ENCODE measurements at places on chromosomes 3 and 15.

DNA sequence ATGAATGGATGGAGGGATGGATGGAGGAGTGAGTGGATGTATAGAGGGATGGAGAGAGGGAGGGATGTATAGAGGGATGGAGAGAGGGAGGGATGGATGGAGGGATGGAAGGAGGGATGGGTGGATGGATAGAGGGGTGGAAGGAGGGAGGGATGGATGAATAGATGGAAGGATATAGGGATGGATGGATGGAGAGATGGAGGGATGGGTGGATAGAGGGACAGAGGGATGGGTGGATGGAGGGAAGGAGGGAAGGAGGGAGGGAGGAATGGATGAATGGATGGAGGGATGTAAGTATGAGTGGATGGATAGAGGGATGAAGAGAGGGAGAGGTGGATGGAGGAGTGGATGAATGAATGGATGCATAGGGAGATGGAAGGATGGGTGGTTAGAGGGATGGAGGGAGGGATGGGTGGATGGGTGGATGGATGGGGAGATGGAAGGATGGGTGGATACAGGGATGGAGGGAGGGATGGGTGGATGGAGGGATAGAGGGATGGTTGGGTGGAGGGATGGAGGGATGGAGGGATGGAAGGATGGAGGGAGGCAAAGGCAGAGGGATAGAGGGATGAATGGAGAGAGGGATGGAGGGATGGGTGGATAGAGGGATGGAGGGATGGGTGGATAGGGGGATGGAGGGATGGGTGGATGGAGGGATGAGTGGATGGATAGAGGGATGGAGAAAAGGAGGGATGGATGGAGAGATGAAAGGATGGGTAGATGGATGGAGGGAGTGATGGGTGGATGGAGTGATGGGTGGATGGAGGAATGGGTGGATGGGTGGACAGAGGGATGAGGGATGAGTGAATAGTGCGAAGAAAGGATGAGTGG is 313.8 kb downstream of the UACA start:
- DNase-seq: no peak

DNA sequence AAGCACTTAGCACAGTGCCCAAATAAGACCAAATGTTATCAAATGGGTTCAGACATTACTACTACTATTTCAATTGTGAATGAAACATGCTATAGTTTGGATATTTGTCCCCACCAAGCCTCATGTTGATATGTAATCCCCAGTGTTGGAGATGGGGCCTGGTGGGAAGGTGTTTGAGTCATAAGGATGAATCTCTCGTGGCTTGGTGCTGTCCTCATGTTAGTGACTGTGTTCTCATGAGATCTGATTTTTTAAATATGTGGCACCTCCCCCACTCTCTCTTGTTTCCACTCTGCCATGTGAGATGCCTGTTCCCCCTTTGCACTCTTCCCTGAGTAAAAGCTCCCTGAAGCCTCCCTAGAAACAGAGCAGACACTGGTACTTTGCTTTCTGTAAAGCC is 148.7 kb upstream of the TGFBR2 start:
- DNase-seq: no peak

DNA sequence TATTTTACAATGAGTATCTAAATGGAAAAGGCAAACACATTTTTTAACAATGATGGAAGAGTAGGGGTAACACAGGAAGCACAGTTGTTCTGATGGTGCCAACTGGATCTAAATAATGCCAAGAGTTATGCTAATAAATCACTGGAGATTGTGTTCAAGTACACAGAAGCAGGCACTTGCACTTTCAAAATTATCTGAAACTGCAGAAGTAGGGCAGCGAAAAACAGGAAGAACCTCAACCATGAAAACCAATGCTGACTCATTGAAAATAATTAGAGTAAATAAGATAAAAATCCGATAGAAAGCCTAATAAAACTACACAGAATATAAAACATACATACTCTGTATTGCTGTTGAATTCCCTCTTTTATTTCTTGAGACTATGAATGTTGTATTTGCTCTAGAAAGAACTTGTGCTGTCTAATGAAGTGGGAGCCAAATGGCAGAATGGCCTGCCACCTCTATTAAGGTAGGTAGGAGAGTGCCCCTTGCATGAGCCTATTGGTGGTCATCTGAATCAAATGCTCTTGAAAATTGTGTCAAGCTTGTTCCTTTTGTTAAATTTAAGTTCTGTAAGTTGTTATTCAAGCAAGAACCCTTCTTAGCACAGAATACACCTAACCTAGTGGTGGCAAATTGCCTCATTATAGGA is 93.7 kb downstream of the ABI3BP start:
- DNase-seq: peak; percentile 29

DNA sequence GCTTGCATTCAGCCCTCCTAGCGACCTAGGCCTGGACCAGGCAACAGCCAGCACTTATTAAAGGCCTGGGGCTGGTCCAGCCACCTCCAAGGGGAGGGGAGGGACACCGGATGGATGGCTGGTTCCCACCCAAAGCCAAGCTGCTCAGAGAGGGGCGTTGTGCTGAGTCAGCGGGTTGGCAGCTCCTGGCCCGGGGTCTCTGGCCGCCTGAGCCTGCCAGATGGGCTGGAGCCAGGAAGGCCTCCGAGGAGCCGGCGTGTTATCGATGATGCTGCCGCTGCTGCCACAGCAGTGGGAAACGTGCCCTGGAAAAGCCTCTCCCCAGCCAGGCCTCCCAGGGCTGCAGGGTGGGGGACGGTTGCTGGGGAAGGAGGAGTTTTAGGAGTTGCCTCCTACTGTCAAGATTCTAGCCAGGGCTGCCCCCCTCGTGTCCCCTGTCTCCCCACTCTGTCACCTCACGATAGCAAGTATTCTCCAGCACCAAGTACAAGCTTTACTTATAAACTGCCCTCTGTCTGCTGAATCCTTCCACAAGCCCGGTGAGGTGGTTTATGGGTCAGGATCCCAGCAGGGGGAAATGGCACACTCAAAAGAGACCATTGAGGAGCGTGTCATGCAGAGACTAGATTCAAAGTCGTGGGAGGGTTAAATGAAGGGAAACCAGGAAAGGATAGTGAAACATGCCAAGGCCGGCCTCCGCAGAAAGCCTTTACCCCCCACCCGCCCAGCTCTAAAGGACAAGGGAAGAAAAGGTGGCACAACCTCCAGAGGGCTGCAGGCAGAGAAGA is 43.2 kb upstream of the TSEN2 start:
- no peak for DNase-seq

DNA sequence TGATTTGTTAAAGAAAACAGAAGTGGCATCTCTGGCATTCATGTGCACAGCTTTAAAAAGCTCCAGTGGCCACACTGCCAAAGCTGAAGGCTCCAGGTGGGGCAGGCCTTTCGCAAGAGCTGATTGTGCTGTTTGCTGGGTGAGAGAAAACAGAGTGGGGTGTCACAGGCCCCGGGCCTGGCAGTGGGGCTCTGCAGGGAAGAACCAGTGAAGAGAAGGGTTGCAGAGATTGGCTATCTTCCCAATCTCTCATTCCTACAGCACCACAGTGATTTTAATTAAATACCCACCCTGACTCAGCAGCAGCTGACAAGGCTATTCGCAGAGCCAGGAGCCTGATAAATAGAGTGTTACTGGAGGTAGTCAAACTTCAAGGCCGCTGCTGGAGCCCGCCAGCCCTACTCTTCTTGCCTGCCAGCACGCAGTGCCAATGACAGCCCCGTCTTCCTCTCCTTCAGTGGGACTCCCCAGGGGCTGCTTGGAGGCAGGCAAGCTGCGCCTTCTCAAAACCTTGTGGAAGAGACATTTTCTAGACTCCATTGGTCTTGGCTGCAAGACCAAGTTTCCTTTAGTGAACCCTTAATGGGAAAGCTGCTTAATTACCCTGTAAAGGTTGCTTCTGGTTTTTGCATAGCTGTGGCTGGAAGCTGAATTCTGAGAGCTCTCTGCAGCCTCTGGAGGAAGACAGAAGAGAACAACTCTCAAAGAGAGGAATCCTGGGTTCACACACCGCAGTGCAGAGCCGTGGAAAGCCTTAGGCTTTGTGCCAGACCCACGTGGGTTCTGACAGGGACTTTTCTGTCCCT is 225.8 kb upstream of the SLCO3A1 start:
- no peak for DNase-seq

DNA sequence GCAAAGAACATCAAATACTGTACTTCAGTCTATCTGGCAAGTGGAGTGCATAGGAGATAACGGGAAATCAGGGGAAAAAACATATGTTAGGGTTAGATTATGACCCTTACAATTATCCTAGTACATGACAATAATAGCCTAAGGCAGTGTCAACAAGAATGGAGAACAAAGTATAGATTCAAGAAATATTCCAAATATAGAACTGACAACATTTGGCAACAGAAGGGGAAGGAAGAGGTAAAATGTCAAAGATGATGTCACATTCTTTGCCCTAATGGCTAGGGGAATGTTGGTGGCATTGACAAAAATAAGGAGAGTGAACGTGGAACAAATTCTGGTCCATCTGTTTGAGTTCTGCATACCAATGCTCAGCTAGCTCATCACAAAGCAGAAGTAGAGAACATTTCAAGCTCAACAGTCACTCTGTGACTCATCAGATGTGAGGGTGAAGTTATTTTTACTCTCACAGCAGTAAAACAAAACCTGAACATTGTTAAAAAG is 15.5 kb upstream of the ATP8B4 start:
- DNase-seq: peak; percentile 60

DNA sequence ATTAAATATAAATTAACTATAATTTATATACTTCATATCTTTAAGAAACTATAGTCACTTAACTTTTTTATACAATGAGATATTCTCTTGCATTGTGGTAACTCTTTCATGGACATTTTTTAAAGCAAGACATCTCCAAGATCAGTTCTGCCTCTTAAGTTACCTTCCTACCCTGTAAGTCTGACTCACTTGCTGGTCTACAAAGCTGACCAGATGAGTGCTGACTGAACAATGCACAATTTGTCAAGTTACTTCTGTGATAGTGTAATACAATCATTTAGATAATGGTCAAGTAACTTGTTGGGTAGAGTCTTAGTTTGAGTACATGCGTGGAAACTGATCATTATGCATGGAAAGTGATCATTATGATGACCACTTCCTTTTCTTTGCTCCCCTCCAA is 145.9 kb downstream of the MEIS2 start:
- no peak for DNase-seq

DNA sequence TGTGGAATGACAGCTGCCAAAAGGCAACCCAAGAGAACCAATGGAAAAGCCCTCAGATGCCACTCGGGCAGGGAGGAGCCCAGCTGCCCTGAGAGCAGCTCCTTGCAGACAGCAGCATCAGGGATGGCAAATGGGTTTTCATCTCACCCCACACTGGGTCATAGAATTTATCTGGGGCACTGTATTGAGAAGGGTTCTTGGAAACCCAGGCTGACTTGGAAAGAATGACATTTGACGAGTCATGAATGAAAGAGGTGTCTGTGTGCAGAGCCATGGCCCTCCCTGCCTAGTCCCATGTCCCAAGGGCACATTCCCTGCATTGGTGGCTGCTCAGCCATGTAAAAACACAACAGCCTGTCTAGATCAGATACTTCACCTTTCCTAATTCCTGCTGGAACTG is 157.9 kb upstream of the BHLHE40 start:
- no peak for DNase-seq

- no peak for DNase-seq
Observed at GRCh38 chr15:68274201-68274848, 3.2 kb upstream of the FEM1B start.

- no peak for DNase-seq
Observed at GRCh38 chr15:73183071-73183470, 130.8 kb downstream of the NEO1 start.

DNA sequence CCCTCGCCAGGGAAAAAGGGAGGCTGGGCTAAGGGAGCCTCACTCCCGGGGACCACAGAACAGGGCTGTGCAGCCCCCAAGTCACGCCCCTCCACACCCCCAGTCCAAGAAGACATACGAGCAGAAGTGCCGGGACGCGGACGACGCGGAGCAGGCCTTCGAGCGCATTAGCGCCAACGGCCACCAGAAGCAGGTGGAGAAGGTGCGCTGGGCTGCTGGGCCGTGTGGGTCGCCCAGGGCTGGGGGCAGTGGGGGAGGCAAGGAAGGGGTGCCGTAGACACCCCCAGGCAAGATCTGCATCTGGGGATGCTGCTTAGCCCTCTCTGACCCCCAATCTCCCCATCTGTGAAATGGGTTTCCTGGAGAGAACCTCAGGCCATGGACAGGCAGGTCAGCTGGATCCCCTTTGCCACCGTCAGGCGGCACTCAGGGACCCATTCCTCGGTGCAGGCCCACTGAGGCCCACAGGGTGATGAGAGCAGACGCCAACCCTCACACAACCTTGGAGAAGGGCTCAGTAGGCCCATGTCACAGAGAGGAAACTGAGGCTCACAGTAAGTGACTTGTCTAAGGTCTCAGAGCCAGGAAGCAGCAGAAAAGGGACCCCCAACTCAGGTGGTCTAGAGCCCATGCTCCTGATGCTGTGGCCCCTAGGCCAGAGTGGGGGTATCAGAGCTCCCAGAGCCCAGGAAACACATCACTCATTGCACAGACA is 33.7 kb downstream of the PSTPIP1 start:
- DNase-seq: no peak

DNA sequence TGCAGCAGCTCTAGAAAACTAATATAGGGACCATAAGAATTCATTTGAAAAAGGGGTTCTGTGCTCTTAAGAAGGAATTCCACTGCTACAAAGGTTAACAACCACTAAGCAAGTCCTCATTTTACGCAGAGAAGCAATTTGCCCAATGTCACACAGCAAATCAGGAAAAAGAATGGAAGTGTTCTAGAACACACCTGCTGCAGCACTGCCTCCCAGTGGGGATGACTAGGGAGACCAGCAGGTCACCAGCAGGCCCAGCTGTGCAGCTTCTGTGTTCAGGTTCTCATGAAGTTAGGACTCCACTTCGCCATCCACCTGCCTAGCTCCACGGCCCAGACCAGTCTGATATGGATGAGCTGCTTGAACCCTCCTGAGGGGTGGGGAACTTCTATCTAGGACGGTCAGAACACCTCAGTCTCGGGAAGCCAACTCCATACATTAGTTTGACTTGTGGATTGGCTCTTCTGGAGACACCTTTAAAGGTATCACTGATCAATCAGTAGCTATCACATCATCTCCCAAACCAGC is 18.6 kb downstream of the POMGNT2 start:
- no peak for DNase-seq

DNA sequence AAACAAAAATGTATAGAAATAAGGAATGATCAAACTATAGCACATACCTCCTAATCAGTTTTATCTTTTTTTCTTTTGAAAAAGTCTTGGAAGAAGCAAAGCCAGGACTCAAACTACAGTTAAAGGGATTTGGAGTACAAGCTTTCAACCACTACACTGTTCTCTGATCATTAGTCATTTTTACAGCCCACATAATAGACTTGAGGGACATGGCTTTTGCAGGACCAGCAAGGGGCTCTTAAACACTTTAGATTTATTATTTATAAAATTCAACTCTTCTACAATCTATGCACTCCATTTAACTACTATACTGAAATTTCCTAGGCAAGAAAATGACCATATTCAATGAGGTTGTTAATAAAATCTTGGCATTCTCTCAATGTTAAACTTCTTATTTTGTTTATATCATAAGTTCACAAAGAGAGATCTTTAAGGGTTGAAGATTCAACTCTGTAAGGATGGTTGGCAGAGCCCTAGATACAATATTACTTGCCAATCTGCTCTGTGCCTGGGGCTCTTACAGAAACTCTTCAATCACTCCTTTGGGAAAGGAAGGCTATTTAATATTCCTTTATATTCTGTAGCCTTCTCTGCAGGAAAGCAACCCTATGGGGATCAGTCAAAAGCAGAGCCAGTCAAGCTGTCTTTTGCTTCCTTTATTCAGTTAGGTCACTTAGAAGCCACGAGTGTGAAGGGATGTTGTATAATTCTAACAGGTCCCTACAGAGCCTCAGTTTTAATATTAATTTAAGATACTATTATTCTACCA is 557.7 kb upstream of the SGO1 start:
- DNase-seq: no peak

- no peak for DNase-seq
Observed at GRCh38 chr3:52763466-52763865, 7.3 kb downstream of the NEK4 start.

GRCh38 chr3:171736556-171736955 is 73.7 kb downstream of the PLD1 start:
- DNase-seq: no peak
